ENCODE measurements at places on chromosomes 3 and 15. TPM values are rescaled to one million over a fixed set of nuclear protein-coding genes. Genes with fewer than 3 reads are reported as not detected.

GRCh38 chr3:56800832-56801661, 702 bp downstream of the ARHGEF3 start:
- no peak for DNase-seq

DNA sequence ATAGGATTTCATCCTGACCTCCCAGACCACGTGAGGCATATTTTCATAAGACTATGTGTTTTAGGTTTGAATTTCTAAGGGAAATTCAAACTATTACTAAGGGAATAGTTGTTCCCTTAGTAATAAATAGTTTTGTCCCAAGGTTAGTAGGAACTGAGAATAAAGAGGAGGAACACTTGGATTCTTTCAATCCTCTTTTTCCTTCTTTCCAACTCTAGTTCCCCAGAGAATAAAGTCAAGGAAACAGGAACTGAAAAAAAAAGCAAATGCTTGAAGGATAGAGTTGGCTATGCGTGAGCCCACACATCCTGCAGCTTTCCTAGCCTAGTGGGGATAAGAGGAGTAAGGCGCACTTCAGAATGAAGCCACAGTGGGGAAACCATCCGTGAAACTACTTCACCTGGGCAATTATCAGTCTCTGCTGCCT, 312.1 kb upstream of the TGFBR2 start:
- DNase-seq: no peak

GRCh38 chr3:22451501-22451900, 700.5 kb upstream of the ZNF385D start:
- no peak for DNase-seq

DNA sequence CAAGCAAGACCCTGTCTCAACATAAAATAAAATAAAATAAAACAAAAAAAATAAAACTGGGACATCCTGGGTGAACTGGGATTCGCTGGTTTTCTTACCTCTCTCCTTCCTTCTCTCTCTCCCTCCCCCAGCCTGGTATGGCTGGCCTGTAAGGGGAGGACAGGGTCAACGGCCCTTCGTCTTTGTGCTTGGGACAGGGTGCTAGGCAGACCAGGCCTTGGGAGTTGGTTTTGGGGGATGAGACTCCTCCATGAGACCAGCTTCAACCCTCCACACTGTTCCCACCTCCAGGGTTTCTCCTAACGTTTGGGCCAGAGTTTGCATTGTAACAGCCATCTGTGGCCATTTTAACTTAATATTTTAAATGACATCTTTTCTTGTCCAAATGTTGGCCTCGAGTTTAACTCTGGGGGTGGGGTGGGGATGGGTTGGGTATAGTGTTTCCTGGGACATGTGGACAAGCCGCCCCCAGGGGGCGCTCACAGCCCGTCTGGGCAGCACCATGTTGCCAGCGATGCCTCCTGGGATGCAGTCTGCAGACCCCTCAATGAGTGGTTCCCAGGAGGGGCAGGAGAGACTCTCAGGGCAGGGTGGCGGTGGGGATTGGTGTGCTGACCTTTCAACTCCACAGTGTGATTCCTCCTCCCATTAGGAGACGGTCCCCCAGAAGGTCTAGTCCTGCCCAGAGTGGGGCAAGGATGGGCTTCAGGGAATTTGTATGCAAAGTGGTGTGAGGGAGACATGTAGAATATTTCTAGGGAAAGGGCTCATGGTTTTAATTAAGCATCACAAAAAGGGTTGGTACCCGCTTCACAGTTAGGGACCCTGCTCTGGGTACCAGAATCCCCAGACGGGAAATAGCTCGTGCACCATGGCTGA, 37.7 kb upstream of the LCTL start:
- no peak for DNase-seq

DNA sequence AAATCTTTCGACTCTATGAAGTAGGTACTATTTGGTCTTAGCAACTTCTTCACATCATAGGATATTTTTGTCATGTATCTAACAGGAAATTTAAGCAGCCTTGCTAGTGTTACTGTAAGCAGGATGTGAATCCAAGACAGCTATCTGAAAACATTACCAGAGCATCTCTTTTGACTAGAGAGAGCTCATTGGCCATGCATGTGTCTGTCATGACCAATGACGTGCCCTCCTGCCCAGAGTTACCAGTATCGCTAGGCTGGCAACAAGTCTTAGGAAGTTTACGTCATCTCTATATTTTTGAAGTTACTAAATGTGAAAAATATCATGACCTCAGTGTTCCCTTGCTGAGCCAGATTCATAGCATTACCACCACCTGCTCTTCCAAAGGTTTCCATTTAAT, 130.9 kb upstream of the TP63 start:
- DNase-seq: no peak

DNA sequence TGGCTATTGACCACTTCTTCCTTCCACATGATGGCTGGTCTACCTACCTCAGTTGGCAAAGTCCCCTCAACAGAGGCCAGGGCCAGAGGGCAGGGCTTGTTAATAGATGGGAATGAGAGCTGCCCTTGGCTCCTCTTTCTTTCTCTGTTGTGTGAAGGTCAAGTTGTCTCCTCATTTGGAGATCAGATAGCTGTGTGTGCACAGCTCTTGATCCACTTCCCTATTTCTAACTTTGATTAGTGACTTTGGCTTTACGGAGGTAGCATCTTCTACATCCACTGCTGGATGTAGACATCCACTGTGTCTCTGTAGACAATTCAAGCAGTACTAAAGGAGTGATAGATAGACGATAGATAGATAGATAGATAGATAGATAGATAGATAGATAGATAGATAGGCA, 270.8 kb upstream of the LRRFIP2 start:
- DNase-seq: no peak

GRCh38 chr3:13837751-13838150, 42.1 kb downstream of the WNT7A start:
- DNase-seq: no peak

Gene FBXO40
- not detected for total RNA-seq

Gene CAV3
- total RNA-seq: 0.52 TPM

Gene CCR8
- not detected for total RNA-seq

Data from lower leg skin (tissue), 4 donors.